Urinary bladder (tissue), 4 donors: ENCODE measurements at places on chromosomes 3 and 15. TPM values are rescaled to one million over a fixed set of nuclear protein-coding genes. Genes with fewer than 3 reads are reported as not detected.

- no peak for DNase-seq
Measured at GRCh38 chr3:116445990-116446389, 703 bp upstream of the LSAMP start.

DNA sequence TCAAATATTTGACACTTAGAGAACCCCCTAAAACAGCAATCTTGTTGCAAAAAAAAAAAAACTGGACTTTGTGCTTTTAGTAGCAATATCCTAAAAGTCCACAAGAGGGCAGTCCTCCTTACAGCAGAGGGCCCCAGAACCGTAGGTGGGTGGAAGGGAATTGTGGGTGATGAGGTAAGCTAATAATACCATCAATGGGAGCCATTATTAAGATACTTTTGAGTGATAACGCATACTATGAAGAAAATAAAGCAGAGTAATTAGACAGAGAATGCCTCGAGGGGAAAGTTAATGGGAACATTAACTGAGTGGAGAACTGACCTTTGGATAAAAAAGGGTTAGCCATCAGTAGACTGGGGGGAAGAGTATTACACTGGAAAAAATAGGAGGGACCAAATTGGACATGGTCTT lies 229.9 kb downstream of the THRB start:
- no peak for DNase-seq

- no peak for DNase-seq
Measured at GRCh38 chr15:36156879-36157427, 422.5 kb upstream of the CDIN1 start.

GRCh38 chr3:134623615-134624245 lies 27.1 kb downstream of the KY start:
- DNase-seq, result no peak

GRCh38 chr3:188353426-188353825 lies 199.5 kb downstream of the LPP start:
- no peak for DNase-seq

- DNase-seq, result no peak
Measured at GRCh38 chr3:58062472-58062871, 54.2 kb downstream of the FLNB start.

GRCh38 chr3:142134799-142135325 lies 14.5 kb downstream of the TFDP2 start:
- DNase-seq, result no peak

DNA sequence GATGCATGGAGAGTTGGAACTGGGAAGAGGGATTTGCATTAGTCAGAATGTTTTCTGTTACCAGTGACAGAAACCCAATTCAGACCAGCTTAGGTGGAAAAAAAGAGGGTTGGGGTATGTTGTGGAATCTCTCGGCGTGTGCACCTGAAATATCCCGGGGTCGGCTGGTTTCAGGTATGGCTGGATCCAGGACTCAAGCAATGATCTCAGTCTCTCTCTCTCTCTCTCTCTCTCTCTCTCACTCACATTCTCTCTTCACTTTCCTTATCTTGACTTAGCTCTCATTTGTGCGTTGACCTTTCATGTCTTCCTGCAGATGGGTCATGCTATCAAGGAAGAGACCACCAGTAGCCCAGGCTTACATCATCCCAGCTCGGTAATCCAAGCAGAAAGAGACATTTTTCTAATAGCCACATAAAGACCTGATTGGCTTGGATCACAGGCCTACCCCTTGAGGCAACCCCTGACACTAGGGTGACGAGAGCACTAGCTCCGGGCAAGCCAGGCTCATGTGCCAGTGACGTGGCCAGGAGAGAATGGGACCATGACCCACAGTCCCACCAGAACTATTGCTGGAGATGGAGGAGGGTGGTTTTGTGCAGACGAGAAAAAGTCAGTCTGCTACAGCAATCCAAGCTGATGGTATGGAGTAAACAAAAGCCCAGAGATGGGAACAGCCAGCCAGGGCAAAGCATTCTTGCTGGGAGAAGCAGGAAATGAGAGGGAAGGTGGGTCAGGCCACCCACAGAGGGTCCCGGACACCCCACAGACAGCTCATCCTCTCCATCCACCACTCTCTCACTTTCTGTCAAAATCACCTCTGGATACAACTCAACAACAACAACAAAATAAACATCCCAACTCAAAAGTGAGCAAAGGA lies 91.7 kb downstream of the CHSY1 start:
- no peak for DNase-seq

GRCh38 chr15:97981758-97982157 lies 21.3 kb downstream of the ARRDC4 start:
- no peak for DNase-seq

DNA sequence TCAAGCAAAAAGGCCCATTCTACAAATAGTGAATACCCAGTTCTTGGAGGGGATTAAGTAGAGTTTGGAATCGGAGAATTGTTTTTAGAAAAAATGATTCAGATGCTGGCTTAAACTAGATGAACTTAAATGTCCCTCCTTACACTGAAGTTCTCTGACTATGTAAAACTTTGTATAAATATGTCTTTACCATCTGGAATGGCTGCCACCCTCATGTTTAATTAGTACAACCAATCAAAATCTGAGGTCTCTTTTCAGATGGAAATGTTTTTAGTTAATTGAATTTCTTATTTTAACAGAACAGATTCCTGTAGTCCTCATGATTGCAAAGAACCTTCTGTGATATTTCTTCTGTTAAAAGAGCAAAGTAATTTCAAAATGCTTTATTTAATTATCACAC lies 94.8 kb downstream of the CADM2 start:
- no peak for DNase-seq

DNA sequence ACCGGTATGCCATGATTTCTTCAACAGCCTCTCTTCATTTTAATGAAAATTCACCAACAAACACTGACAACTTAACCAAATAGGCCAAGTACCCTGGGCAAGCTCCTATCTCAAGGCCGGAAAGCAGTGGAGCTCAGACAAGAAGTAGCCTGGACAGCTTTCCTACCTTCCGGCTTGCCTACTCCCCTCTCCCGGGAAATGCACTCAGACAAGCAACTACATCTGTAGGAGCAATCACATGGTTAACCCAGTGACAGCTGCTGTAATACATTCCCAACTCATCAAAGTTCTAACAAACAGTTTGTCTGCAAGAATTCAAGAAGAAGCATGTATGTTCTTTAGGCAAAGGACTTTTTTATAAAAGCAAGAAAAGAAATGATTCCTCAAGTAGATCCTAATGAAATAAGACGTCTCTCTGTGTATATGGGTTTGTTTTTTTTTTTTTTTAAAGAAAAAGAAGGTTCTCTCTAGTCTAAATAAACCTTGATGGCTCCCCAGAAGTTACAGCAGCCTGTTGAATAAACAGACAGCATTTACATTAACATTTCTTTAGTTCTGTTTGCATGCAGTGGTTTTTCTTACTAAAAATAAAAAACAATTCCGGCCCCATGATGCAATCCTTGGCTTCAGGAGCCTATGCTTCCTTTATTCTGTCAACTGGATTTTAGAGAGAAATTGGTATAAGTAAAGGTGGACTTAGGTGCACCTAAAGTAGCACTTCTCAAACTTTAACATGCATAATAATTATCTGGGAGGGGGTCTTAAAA lies 278.7 kb downstream of the NEK10 start:
- DNase-seq, result no peak

DNA sequence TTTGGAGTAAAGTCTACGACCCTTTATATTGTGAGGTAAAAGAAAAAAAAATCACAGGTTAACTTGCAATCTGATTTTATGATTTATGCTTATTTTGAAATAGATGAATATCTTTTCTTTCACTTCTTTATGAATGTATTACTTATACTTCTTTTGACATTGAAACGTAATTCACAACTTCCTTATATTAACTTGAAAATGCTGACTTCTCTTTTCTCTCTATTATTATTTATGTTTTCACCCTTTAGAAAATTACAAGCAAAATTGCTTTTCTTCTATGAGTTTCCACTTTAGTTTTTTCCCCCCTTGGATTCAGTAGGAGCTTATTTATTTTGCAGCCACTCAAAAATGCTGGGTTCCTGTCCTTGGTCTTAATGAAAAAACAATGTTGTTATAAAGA lies 25.4 kb downstream of the ACP3 start:
- DNase-seq, result no peak

- peak; percentile 85 for DNase-seq
Measured at GRCh38 chr3:123660900-123661299, 76.0 kb upstream of the HACD2 start.

- no peak for DNase-seq
Measured at GRCh38 chr15:73575636-73576247, 57.4 kb downstream of the NPTN start.

GRCh38 chr3:87088993-87089841 lies 98.3 kb upstream of the VGLL3 start:
- peak; percentile 51 for DNase-seq

GRCh38 chr15:62426387-62426956 lies 261.4 kb upstream of the C2CD4B start:
- DNase-seq, result no peak

- DNase-seq, result no peak
Measured at GRCh38 chr3:22615790-22616189, 587.3 kb upstream of the UBE2E2 start.

- DNase-seq, result peak; percentile 29
Measured at GRCh38 chr15:85443593-85444087, 63.2 kb downstream of the AKAP13 start.

DNA sequence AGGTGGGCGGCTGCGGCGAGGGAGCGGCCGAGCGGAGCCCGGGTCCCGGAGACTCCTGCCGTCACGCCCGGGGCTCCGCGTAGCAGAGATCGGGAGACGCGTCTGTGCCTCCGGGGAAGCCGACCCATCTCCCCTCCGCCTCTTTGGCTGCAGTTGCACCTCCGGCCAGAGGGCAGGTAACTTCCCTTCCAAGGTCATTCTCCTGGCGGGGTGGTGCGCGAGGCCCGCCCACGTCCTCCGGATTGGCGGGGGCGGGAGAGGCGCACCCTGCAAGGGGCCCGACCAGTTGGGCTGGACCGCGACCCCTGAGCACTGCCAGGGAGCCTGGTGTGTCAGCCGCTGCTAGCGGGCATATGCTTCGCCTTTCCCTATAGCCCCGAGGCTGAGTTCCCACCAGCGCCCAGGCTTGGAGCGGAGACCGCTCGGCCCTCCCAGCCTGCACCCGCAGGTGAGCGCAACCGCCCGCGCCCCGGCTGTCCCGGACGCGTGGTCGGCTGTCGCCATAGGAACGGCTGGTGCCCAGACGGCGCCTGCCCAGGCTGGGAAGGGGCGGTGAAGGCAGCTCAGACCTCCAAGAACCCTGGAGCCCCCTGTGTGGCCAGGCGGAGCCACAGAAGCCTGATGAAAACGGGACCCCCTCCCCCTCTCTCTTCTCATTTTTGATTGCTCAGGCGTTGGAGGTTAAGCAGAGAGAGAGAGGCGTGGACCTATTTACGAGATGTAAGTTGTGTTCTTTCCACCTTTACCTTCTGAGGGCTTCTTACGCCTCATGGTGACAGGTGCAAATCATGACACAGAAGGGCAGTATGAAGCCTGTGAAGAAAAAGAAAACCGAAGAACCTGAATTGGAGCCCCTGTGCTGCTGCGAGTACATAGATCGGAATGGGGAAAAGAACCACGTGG lies 453 bp downstream of the ZDHHC23 start:
- DNase-seq, result no peak

- no peak for DNase-seq
Measured at GRCh38 chr3:50258029-50258680, 10.8 kb upstream of the SEMA3B start.

DNA sequence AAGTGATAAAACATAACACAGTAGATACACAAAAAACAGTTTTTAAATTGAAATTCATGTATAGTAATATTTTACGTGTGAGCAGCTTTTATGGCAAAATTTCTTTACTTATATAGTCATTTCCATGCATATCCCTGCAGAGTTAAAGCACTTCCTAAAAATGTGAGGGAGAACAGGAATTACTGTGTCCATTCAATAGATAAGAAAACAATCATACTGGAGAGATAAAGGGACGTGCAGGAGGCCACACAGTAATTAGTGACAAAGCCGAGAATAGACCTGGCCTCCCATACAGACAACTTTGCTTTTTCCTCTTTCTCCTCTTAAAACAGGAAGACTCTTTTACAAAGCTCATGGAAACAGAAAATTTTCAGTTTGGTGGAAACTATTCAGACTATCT lies 247.5 kb downstream of the CDIN1 start:
- DNase-seq, result no peak

Gene PLCL2
- 23.0 TPM for total RNA-seq

Gene EXD1
- total RNA-seq, result not detected

Gene LOXL1
- 56.2 TPM for total RNA-seq

Gene MORC1
- 0.90 TPM for total RNA-seq

Gene ZPLD1
- total RNA-seq, result 0.16 TPM

Gene KIF15
- total RNA-seq, result 16.1 TPM

Gene ACKR4
- 6.8 TPM for total RNA-seq

Gene NLGN1
- total RNA-seq, result 51.8 TPM

Gene SERINC4
- total RNA-seq, result not detected

Gene KBTBD12
- 2.7 TPM for total RNA-seq
